Dermis microvascular lymphatic vessel endothelial cell (primary cell): ENCODE measurements at places on chromosomes 16 and 17.

DNA sequence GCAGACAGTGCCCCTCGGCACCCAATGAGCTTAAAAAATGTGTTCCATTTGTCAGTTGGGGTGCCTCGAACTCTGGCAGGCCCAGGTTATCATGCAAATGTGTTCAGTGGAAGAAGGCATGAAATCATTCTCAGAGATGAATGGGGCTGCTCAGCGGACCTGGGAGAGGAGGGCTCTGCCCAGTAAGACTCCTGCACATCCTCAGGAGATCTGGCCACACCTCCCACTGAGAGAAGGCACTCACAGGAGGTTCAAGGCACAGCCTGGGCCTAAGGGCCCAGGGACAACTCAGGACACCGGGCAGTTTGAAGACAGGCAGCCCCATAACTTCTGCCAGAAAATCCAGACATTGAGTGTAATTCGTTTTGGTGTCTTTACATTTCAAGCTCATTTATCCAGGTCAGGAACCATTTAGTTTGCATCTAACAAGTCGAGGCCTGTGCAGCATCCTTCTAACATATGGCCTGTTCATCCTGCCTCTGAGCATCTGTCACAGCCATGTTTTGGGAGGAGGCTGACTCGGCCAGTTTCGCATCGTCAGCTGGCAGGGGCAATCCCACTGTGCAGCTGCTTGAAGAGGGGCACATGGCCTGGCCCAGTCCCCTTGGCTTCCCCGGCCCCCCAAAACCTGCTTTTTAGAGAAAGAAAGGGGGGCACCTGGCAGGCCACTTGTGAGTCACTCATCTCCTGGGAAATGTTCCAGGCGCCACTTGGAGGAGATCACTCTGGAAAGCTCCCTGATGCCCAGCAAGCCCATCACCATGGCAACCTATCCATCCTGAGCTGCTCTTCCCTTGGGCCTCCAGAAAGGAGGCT lies 31.2 kb upstream of the BCAR1 start:
- no peak for DNase-seq

GRCh38 chr17:34434052-34434451 lies 71.0 kb upstream of the CCL1 start:
- DNase-seq: no peak

GRCh38 chr17:81803728-81804558 lies at the start of gene GCGR:
TSS of gene GCGR (plus strand) at chr17:81804150. CDS start at chr17:81809019, 4,869 bp downstream.
- no peak for DNase-seq

DNA sequence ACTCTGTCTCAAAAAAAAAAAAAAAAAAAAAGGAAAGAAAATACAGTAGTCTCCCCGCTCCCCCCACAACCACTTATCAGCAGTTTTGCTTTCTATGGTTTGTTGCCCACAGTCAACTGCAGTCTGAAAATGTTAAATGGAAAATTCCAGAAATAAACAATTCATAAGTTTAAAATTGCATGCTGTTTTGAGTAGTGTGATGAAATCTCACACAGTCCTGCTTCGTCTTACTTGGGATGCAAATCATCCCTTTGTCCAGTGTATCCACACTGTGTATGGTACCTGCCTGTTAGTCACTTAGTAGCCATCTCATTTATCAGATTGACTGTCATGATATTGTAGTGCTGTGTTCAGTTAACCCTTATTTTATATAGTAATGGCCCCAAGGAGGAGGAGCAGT lies 41.5 kb downstream of the NF1 start:
- no peak for DNase-seq

- no peak for DNase-seq
These were observed 2.3 kb upstream of the CHST6 start for GRCh38 chr16:75497558-75497957.

DNA sequence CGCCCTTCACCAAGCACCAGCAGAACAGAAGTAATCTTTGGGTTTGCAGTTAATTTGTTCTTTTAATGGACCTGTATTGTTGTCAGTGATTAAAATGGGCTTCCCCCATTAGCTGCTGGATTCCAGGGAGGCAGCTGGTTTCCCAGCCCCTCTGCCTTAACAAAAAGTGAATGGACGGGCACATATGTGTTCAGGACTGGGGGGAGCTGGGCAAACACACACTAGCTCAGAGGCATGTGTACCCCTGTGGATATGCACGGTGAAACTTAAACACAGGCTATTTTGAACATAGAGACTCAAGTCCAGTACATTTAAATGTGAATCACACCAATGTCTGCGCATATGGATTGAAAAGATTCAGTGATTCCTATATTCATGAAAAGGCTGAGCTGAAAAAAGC lies 25.5 kb upstream of the TMEM132E start:
- no peak for DNase-seq

DNA sequence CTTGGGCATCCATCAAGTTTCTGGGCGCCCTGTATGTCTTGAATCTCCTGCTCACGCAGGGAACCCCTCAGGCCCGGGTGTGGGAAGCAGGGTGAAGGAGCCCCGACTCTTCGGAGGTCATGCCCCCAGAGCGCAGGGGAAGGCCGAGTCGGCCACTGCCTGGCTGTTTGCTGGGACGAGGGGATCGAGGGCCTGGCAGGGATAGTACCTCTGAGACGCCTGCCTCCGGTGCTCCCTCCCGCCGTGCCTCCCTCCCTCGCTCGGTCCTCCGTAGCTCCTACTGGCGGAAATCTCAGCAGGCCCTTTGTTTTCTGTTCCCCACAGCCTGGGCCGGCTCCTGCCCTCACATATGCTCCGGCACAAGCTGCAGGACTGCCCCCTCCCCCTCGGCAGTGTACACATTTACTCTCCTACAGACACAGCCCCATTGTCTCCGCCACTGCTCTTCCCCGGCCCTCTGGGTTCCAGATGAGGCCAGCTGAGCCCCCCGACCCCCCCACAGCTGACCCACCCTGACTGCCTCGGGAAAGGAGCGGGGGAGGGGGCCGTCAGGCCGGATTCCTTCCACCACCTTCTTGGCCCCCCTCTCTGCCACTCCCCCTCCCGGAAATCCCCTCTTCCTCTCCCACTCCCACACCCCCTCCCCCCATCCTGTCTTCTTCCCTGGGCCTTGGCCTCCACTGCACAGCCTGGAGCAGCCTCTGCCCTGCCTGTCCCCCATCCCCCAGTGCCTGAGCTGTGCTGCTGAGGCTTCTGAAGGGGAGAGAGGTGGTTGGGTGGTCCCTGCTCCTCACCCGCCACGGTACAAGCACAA lies 1.4 kb downstream of the TRAF4 start:
- no peak for DNase-seq

DNA sequence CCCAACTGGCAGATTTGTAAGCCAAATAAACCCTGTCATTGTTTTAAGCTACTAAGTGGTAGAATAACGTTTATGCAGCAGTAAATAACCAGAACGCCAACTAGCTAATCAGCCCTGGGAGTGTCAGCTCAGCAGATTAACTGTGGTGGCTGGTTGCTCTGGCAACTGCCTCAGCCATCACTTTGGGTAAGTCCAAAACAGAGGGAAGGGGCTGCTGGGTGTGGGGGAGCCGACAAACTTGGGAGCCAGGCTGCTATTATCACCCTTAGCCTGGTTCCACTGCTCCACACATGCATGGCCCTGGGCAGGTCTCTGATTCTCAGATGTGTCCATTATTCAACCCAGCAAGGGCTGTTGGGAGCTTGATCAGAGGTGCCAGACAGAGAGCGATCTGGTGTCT lies 22.2 kb upstream of the RHOT1 start:
- DNase-seq: no peak

DNA sequence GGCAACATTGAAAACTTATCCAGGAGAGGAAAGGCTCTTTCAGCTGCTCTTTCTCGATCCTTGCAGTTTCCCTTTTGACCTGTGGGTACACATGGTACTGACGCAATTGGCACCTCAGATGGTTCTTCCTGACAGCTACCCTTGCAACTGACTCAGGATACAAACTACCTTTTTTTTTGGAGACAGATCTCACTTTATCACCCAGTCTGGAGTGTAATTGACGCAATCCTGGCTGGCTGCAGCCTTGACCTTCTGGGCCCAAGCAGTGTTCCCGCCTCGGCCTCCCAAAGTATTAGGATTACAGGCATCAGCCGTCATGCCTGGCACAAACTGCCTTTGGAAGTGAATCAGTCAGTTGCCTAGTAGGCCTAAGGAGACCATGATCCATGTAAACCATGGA lies 607.2 kb downstream of the WWOX start:
- DNase-seq: no peak

- no peak for DNase-seq
These were observed at the start of gene GLTPD2 for GRCh38 chr17:4788807-4789700. TSS of gene GLTPD2 (plus strand) at chr17:4788964. CDS start at chr17:4789012, 48 bp downstream.

- no peak for DNase-seq
These were observed 250.7 kb upstream of the MYOCD start for GRCh38 chr17:12415031-12415430.

GRCh38 chr17:67868176-67868575 lies 42.9 kb downstream of the BPTF start:
- DNase-seq: no peak

DNA sequence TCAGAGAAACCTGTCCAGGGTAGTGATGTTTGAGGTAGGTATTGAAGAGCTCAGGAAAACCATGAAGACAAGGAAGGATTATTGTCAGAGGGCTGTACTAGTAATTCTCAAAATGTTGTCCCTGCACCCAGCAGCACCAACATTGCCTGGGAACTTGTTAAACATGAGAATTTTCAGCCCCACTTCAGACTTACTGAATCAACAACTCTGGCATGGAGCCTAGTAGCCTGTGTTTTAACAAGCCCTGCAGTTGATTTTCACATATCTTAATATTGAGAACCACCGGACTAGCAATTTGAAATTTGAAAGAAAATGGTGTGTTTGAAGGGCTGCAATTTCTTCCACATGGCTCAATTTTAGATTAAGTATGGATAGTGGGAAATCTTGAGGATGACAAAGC lies 2.8 kb upstream of the KIF2B start:
- DNase-seq: no peak

- DNase-seq: peak; percentile 36
These were observed 405 bp upstream of the ACE start for GRCh38 chr17:63476459-63476853.

DNA sequence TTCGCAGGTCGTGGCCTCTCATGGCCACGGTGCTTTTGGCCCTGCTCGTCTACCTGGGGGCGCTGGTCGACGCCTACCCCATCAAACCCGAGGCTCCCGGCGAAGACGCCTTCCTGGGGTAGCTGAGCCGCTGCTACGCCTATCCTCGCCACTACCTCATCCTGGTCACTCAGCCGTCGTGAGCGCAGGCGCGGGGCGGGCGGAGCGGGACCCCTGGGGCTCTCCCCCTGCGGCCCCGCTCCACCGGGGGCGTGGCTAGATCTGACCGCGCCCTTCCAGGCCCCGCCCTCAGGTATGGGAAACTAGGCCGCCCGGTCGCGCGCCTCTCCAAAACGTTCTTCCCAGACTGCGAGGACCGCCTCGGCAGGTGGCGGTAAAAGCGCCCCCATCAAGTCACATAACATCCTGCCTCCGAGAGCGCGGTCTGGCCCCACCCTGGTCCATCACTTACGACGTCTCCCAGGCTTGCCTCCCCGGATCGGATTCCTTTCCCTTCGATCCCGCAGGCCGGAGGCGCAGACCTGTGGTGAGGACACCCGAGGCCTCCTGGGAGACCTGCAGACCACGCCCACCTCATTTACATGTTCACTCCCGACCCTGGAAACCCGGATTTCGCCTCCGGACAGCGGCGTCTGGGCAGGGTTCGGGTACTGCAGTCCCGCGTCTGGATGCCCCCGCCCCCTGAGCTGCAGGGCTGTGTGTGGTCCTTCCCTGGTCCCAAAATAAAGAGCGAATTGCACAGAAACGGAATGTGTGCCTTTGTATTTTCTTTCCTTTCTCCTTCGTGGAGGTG lies 91.5 kb upstream of the TMEM97 start:
- no peak for DNase-seq

- peak; percentile 69 for DNase-seq
These were observed 3.6 kb upstream of the WDR81 start for GRCh38 chr17:1720856-1721386.

DNA sequence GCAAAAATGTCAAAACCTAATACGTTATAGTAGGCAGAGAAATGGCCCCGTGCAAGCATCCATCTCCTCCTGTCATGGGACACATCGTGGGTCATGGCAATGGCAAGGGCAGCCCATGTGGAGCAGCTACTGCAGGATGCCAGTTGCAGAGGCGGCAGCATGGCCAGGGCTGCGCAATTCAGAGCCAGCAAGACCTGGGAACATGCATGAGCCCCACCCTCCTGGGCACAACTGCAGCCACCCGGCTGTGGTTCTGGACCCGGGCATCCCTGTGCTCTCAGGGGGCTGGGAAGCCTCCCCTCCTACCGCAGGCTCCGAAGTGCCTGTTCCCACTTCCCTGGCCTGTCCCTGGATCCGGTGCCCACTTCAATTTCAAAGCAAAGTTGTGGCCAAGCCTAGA lies 203.6 kb downstream of the CPPED1 start:
- DNase-seq: no peak
